Activated T-cell treated with anti-CD3 and anti-CD28 coated beads, Interleukin-2, amount 50 U/mL, for 72 hours (primary cell): ENCODE measurements at places on chromosomes 6 and 20.

DNA sequence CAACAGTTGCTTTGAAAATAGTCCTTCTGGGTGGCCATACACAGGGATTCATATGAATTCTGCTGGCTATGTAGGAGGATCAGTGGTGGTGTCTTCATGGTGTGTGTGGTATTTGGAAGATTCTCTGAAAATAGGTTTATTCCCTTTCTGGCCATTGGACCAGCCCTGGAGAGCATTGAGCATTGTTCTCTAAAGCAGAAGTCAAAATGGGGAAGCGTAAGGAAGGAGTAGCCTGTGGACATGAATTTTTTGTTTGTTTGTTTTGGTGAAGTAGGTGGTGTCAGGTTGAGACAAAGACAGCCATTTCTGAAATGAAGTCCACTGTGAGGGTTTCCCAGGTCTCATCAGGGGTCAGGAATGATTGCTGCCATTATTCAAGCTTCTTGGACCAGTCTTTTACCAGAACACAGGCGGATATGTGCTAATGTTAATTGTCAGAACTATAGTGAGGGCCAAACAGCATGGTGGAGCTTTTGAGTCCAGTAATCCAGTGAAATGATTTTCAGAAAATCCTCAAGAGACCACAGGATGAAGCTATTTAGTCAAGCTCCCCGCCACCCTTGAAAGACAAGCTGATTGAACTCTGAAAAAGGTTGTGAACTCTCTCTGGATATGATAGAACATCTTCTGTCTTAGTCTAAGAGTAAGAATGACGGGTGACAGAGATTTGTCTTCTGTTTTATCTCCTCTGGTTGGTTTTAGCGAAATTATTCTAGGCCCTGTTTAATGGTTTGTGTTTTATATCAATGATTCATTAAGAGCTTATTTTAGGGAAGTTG, 60.0 kb downstream of the DNAH8 start:
- no peak for DNase-seq

- DNase-seq = peak; percentile 27
These were observed 3.7 kb downstream of the AK9 start for GRCh38 chr6:109687271-109687761.

DNA sequence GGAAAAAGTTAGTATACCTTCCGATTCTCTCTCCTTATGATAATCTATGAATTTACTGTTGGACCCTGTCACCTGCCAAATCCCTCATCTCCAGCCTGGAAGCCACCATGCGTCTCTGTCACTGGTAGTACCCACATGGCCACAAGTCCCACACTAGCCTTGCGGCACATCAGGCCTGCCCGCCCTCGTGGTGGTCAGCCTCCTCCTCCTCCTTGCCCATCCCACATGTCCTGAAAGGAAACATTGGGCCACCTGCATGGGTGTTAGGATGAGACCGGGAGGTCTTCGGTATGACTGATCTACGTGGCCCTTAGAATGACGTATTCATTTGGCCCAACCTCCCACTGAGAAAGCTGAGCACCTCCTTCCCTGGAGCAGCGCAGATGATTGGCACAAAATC, 37.0 kb upstream of the QKI start:
- no peak for DNase-seq

GRCh38 chr20:47546184-47547033, 44.7 kb downstream of the NCOA3 start:
- DNase-seq = no peak

- no peak for DNase-seq
These were observed 41.7 kb upstream of the CHRNA4 start for GRCh38 chr20:63402860-63403220.

DNA sequence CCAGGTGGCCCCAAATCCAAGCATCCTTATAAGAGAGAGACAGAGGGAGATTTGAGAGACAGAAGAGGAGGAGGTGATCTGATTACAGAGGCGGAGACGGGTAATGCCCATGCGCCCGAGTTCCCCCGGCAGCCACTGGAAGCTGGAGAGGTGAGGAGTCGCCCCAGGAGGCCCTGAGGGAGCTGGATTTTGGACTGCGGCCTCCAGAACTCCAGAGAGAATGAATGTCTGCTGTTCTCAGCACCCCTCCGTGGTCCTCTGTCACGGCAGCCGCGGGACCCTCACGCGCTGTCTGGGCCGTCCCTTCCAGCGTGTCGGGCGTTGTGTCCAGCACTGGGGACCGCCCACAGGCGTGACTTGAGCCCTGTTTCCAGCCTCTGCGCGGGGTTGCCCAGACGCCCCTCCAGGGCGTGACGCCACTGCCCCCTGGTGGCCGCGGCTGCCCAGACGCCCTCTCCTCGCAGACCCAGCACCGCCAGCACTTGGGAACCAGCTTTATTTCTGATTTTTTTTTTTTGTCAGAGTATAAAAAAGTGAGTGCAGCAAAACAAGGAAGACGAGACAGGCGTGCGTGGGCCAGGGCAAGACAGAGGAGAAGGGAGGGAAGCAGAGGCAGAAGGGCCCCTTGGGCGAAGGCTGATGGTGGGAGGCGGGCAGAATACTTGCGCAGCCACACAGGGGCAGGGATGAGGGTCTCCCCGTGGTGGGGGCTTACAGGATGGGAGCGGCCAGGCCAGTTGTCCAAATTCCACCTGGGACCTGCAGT, 4.1 kb upstream of the ZNF512B start:
- peak; percentile 79 for DNase-seq

- no peak for DNase-seq
These were observed 286.9 kb upstream of the QKI start for GRCh38 chr6:163127587-163127986.

DNA sequence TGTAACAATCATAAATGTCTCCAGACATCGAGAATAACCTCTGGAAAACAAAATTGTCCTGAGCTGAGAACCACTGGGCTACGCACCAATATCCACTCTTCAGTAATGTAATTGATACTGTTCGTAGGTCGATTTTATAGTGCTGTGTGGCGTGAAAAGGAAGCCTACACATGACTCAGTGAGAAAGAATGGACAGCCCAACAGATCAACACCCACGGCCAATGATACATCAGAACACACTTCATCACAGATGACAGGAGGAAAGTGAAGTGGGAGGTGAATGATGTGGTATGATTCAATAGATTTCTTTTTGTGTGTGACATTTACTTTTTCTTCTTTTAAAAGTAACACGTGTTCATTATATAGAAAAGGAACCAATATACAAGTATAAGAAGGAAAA, 93.5 kb downstream of the RPS12 start:
- DNase-seq = no peak

DNA sequence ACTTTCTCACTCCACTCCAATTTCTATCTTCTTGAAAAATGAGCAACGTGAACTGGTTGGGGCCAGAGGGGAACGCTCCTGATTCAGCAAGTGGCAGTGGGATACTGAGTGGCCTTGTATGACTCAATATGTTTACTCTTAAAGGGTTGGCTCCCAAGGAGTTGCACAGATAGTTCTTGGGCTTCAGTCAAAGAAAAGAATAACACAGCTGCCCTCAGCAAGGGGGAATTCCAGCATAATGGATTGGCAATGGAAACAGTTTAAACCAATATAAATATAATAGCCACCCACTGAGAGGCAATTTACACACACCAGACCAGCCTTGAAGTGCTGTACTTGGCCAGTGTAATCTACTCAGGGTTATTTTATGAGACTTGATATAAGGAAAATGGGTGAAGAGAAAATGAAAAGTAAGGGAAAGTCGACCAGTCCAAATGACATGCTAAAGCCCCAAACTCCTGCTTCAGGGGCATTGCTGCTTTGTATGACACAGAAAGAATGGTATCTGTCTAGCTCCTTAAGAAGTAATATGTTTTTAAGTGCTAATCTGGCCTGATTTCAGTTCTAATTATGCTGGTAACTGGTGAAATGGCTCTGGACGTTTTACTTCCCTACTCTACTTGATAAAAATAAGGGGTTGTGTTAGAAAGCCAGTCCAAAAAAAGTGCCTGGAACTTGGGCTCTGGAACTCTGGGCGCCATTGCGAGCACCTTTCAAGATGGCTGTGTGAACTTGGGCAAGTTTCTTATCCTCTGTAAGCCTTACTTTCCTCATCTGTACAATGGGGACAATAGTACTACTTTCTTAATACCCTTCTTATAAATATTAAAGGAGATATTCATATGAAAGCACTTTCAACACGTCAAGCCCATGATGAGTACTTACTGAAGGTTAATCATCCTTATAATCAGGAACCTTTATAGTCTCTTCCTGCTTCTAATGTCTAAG, 712.9 kb upstream of the MAP3K7 start:
- DNase-seq = no peak

DNA sequence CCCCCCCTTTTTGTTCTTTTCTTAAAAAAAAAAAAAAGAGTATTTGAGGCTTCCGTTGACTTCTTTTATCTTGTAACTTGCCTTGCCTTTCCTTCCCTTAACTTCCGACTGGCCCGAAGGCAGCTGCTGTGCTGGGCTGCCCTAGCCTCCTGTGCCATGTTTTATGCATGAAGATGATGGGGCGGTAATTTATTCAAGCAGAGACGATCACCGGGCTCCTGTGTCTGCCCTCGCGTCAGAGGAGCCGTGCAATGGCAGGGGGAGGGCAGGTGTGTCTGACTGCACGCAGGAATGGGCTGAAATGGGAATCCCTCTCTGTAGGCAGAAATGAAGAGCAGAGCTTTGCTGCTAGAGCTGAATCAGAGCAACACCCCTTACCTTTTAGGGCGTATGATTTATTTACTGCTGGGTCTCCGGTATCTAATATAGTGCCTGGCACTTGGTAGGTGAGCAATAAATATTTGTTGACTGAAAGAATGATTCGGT, 106.3 kb upstream of the RIPOR2 start:
- DNase-seq = peak; percentile 35

DNA sequence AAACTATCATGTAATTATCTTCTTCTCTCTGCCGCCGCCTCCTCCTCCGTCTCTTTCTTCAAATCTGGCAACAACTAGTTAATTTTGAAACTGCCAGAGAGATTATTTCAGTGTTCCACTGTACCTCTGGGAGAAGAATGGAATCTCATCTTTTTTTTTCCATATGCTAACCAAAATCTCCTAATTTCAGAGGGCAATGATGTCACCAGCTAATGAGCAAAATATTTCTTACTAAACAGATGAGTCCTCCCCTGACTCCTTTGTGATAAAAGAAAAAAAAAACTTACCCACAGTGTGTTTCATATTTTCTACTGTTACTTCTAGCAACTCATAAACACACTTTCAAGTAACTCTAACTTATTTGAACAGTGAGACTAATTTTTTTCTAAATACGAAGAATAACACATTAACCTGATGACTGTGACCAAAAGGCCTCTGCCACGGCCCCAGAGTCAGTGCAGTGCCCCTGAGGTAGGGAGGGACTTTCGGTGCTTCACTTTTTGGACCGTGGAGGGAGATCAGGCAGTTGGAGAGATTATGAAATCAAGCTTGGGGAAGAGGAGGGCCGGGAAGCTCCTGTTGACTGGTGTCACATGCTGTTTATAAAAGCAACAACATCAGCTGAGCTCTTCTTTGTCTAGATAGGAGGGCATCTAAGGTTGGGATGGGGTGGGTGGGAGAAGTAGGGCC, 159.6 kb downstream of the SASH1 start:
- DNase-seq = no peak

DNA sequence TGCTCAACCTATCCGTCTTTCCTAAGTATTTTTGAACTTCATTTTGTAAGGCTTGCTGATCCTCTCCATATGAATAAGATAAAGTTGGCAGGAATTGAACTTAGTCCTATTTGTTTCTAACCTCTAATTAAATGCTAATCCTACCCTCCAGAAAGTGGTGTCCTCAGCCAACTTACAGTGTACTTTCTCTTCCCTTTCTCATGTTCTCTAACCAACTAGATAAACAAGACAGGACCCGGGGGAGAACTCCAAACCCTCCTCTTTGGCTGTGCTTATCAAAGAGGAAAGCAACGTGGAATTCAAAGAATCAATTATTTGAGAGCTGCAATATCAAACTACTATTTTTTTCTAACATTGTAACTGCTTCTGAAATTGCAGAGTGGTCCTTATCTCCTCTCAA, 56.5 kb upstream of the NRSN1 start:
- no peak for DNase-seq

- no peak for DNase-seq
These were observed 10.1 kb upstream of the FRK start for GRCh38 chr6:116070616-116071389.

GRCh38 chr6:3061501-3061941, 6.8 kb upstream of the RIPK1 start:
- peak; percentile 52 for DNase-seq

DNA sequence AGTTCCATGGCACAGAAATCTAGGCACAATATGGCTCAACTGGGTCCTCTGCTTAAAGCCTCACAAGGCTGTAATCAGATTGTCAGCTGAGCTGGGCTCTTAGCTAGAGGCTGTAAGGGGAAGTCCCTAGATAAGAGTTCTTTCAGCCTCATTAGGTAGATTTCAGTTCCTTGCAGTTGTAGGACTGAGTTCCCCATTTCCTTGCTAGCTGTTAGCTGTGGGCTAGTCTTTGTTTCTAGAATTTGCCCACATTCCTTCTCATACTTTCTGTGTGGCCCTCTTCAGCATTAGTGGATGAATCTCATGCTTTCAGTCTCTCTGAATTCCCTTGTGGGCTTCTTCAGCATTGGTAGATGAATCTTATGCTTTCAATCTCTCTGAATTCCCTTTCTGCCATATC, 71.0 kb upstream of the MRAP2 start:
- no peak for DNase-seq

- DNase-seq = peak; percentile 60
These were observed 51.0 kb upstream of the TCF21 start for GRCh38 chr6:133837801-133838349.

GRCh38 chr6:92201618-92202017, 1217.7 kb downstream of the EPHA7 start:
- no peak for DNase-seq
